ENCODE measurements at places on chromosomes 5 and 9.

GRCh38 chr9:3721096-3721495 is 195.3 kb upstream of the RFX3 start:
- no peak for DNase-seq

DNA sequence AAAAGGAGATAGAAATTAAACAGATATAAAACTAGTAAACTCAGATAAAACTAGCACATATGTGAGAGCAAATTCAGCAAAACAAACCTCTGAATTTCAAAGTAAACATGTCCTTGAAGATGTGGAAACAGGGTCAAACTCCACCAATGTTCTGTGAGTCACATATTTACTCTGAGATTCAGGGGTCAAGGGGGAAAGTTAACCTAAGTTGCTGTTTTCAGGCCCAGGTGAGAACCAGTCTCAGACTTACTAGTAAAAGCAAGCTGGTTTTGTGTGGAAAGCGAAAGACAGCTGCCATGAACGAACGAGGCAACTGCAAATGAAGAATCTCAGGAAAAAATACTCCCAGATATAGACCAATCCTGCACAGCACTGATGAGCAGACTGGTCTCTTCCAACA is 29.0 kb downstream of the PSMB7 start:
- DNase-seq, result peak; percentile 55

DNA sequence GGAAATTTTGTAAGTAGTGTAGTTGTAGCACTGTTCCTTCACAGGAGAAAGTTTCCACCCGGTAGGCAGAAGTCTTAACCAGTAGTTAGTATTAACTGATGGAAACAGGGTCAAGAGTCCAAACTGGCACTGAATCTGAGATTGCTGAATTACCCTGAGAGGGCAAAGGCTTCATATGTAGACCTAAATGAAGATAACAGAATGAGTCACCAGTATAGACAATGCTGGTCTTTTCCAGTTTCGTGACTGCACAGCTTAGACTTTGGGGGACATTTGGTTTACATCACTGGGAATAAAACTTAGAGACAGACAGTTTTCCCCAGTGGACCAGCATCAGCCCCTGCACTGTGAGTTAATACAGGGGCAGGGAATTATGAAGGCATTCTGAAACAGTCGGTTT is 60.5 kb downstream of the PCSK5 start:
- peak; percentile 23 for DNase-seq

DNA sequence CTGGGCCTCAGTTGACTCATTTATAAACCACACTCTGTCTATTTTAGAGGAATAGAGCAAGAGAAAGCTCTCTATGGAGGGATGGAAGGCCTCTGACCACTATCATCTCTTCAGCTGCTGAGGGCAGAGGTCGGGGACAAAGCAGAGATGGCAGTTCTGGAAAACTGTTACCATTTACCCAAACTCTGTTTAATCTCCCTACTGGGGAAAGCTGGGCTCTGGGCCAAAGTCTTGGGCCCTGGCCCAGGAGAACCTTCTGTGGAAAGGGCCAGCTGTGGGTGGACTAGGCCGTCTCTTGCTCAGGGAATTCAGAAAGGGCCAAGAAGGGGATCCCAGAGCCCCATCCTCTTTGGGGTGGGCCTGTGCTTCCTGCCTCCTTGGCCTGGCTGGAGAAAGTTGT is 100.0 kb downstream of the PSD2 start:
- no peak for DNase-seq

- DNase-seq, result no peak
Observed at GRCh38 chr5:180600554-180601041, 9.3 kb upstream of the SCGB3A1 start.
